ENCODE measurements at places on chromosomes 2 and 18.

GRCh38 chr2:201904538-201905420 is 98.4 kb downstream of the CDK15 start:
- no peak for DNase-seq

DNA sequence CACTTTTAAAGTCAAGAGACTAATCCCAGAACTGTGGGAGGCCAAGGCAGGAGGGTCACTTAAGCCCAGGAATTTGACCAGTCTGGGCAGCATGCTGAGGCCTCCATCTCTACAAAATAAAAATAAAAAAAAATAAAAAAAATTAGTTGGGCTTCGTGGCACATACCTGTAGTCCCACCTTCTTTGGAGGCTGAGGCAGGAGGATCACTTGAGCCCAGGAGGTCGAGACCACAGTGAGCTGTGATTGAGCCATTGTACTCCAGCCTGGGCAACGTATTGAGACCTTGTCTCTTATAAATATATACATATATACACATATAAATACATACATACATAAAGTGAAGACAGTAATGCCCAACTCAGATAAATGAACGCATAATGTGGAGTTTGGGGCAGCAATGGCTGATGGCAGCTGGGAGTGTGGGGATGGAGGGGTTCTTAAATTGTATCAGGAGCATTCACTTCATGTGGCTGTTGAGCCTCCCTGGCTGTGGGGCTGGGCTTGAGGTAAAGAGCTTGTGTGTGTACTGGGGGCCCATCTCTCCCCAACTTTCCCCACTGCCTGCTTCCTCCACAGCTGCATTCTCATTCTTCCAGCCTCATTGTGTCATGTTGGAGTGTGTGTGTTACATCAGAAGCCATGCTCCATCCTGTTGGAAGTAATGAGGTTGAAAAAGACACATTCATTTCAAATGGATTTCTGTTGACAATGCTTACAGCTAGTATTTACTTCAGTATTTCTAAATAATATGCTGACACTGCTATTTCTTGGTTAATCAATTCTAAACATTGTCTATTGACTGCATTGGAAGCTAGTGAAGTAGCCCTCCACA is 96.5 kb upstream of the HS6ST1 start:
- no peak for DNase-seq

GRCh38 chr18:57853864-57854263 is 50.7 kb upstream of the ATP8B1 start:
- no peak for DNase-seq

- DNase-seq: no peak
These were observed 151.2 kb upstream of the NRP2 start for GRCh38 chr2:205531072-205531471.

DNA sequence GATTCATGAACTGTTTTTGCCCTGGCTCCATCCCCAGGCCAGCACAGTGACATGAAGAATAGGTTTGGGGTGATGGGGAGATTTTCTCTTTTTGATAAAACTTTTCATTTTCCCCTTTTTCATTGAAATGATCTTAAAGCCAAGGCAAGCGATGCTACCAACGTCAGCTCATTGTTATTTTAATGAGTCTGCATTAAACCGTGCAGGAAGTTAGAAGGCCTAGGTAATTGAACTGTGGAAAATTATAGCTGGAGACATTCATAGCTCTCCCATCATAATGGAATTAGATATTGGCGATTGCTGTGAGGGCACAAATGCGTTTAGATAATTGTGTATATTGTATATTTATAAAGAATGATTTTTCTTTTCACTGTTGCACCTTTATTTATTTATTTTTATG is 33.2 kb downstream of the SMARCAL1 start:
- no peak for DNase-seq

- no peak for DNase-seq
These were observed 32.1 kb downstream of the CCDC141 start for GRCh38 chr2:179017773-179018357.

GRCh38 chr18:27428716-27429475 is 243.8 kb upstream of the CHST9 start:
- no peak for DNase-seq
